ENCODE measurements at places on chromosomes 7 and 10.
A peak's percentile ranks its signal among the peaks of the same experiment; 100 is the strongest.

DNA sequence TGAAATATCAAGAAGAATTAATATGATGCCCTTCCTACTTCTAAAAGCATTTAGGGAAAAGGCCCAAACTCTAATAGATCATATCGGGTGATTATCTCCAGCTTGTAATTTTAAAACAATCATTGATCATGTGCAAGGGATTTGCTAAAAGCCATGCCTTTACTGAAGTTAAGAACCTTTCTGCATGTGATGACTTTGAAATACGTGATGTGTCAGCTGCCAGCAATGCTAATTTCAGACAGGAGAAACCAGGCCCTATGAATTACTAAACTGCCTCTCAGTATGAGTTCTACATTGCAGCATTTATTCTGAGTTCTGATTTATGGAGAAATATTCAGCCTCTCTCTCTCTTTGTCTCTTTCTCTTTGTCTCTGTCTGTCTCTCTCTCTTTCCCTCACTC lies 203.6 kb upstream of the AKR1E2 start:
- no peak for DNase-seq

DNA sequence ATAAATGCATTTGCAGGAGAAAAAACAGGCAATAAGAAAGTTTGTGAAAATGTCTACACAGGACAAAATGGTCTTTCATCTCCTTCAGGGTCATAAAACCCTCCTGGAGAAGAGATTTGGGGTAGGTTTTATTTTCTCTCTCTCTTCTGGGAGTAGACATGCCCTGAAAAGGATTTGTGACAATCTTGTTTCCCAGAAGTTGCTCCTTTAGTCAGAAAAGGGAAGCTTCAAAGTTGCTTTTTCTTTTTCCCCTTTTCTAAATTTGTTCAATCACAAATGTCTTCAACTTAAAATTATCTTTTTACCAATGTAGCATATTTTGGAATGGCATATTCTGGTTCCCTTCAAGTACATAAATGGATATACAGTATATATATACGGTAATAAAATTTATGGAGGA lies 9.4 kb upstream of the ANKRD22 start:
- no peak for DNase-seq

DNA sequence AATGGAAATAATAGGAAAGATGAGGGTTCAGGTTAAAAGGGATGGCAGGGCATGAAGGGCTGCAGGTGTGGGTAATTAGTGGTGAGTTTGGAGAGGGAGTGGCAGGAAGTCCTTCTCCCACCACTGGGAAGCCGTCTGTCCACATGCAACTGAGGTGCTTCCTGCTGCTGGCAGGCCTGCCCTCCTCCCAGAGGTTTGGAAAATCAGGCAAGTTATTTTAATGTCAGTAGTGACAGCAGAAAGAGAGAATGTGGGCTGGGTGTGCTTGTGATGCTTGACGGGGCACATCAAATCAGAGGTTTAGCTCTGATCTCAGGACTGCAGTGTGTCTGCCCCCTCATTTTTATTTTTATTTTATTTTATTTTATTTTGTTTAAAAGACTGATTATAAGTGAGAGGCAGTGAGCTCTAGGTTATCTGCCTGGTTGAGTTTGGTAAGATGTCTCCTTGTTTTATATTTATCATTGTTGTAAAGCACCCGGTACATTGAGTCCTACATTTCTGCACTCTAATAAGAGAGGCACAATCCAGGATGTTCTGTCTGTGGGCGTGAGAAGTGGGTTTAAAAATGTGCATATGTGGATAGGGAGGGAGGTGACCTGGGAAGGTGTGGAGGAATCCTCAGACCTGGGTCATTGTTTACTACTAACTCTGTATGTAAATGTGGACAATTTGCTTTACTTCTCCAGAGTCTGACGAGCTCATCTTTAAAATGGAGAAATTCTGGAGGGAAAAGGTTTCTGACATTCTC lies 504.4 kb downstream of the LRMDA start:
- DNase-seq = no peak

DNA sequence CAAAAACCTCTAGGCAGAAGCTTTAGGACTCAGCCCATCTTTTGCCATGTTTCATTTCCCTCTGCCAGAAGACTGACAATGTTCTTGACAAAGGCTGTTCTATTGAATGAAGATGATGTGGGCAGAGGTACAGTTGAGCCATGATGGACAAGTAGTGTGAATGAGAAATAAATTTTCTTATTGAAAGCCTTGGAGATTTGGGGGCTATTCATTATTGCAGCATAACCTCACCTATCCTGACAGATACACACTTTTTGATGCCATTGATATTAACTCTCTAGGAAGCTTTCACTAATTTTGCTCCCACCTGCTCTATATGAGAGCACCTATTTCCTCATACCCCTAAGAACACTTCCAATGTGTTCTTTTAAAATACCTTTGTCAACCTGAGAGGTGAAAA lies 36.9 kb upstream of the HPS1 start:
- no peak for DNase-seq

GRCh38 chr7:149071641-149072437 lies 18.7 kb downstream of the ZNF786 start:
- peak; percentile 52 for DNase-seq

- DNase-seq = no peak
Measured at GRCh38 chr7:35908331-35909216, 107.7 kb downstream of the SEPTIN7 start.

GRCh38 chr7:106346678-106347217 lies 62.0 kb upstream of the NAMPT start:
- no peak for DNase-seq

DNA sequence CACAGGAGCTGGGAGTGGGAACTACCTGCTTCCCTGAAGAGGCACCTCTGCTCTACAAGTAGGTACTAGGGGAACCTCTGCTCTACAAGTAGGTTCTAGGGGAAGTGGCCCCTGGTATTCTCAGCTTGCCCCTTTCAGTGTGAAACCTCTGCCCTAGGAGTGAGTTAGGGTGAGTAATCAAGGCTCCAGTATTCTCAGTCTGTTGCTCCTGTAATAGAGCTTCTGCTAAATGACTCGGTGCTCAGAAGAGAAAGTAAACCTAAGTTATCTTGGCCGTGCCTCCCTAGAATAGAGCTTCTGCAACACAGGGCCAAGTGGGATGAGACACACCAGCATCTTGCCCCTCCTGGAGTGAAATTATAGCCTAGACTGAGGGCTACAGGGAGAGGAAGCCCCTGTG lies 13.4 kb upstream of the RASSF4 start:
- no peak for DNase-seq

- no peak for DNase-seq
Measured at GRCh38 chr10:124164264-124164663, 70.9 kb upstream of the CHST15 start.

- DNase-seq = no peak
Measured at GRCh38 chr10:95784279-95784913, 28.4 kb downstream of the ENTPD1 start.

DNA sequence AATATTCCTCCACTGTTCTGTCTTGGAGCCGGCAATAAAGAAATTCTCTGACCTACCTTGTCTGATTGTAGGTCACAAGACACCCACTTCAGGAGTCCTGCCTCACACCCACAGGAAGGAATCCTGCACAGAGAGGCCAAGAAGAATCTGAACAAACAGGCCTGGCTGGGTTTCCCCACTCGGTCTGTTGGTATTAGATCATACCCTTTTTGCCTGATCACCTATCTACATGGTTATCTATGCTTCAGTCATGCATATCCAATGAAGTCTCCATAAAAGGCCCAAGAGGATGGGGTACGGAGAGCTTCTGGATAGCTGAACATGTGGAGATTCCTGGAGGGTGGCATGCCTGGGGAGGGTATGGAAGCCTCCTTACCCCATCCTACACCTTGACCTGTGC lies 12.3 kb downstream of the OGDH start:
- no peak for DNase-seq

GRCh38 chr7:16095171-16095950 lies 326.0 kb downstream of the CRPPA start:
- no peak for DNase-seq

- no peak for DNase-seq
Measured at GRCh38 chr7:78055001-78055573, 256.5 kb downstream of the PHTF2 start.

DNA sequence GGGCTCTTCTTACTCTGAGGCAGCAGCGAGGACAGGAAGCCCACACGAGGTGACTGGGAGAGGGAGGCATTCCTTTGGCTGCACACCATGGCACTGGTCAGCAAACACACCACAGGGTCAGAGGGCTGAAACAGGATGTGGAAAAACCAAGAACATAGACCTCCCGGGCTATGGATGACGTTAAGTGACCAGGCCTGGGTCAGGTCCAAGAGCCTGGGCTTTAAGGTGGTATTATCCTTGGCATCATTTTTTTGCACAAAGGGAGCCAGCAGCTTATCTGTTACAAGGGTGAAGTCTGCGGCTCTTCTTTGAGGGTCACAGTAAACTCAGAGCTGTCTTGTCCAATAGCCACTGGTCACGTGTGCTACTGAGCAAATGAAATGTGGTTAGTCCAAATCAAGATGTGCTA lies 7.0 kb downstream of the WDR91 start:
- no peak for DNase-seq

All from stimulated activated CD4-positive, alpha-beta T cell treated with anti-CD3 and anti-CD28 coated beads, Interleukin-4, amount 100 ng/mL, for 1 hour (primary cell).